ENCODE measurements at places on chromosomes 4 and X. TPM values are rescaled to one million over a fixed set of nuclear protein-coding genes. Genes with fewer than 3 reads are reported as not detected.

GRCh38 chr4:124018383-124019317, 622.1 kb downstream of the SPRY1 start:
- peak; percentile 43 for DNase-seq

- DNase-seq: no peak
These were observed 93.0 kb downstream of the ZXDA start for GRCh38 chrX:57817302-57817701.

Gene ADRA2C
- 0.36 TPM for total RNA-seq

DNA sequence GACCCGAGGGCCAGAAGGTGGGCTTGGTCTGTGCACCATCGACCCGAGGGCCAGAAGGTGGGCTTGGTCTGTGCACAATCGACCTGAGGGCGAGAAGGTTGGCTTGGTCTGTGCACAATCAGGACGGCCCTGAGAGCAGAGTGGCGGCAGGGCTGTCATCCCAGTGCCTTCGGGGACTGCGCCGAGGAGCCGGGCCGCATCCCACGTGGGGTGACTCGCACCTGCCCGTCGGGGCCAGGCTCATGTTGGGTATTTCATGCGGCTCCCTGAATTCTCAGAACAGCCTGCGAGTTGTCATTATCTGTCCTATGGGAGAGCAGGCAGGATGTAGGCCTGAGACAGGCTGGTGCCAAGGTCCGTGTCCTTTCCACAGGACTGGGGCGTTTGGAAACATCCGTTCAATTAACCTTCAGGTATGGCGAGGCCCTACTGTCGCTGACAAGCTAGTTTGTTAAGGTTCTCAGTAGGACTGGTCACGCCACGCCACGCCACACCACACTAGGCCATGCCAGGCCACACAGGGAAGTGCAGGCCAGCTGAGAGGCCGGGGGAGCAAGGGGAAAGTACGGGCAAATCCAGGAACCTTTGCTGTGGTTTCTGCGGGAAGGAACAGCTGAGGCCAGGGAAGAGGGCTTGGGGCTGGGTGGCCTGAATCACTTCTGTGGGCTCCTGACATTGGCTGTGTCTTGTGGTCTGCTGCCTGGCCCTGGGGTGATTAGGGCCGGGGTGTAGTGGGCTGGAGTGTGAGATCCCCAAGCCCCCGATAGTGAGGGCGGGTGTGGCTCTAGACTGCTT, 182.9 kb downstream of the AFAP1 start:
- no peak for DNase-seq

DNA sequence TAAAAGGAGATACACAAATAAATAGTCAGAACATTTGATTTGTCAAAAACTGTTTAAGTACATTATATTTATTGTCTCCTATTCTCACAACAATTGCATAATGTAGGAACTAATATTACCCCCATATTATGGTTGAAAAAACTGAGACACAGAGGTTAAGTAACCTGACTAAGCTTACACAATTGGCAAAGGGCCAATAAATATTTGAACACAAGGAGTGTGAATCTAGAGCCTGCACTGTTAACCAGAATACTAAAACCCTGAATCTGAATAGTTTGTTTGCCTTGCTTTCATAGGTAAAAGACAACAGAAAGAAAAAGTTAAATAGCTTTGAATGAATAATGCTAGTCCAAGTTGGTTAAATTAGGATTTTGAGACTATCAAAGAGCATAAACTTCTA, 55.2 kb downstream of the IL13RA2 start:
- DNase-seq: no peak

Data from HFFc6 (cell line).